H9 (cell line): ENCODE measurements at places on chromosomes 7 and 10.

- H3K4me1 ChIP-seq: no peaks in the 10 kb centered on the region
- no peak overlapping the region for H3K27ac ChIP-seq
- H3K36me3 ChIP-seq: peaks cover 30% of the 10 kb centered on the region
- no peaks in the 10 kb centered on the region for H3K27me3 ChIP-seq
These were observed 375.7 kb upstream of the NPSR1 start for GRCh38 chr7:34282271-34282670.

GRCh38 chr10:109504401-109504800 lies 418.9 kb downstream of the XPNPEP1 start:
- H3K27me3 ChIP-seq: no peaks in the 10 kb centered on the region
- no peak overlapping the region for H3K4me3 ChIP-seq
- DNase-seq: no peak
- H3K4me1 ChIP-seq: no peaks in the 10 kb centered on the region

GRCh38 chr10:56975513-56975912 lies 614.5 kb upstream of the ZWINT start:
- H3K4me1 ChIP-seq: no peaks in the 10 kb centered on the region
- H3K36me3 ChIP-seq: no peaks in the 10 kb centered on the region
- no peaks in the 10 kb centered on the region for H3K27me3 ChIP-seq
- H3K4me3 ChIP-seq: no peak overlapping the region
- DNase-seq: no peak

- DNase-seq: no peak
- H3K36me3 ChIP-seq: no peaks in the 10 kb centered on the region
- H3K27me3 ChIP-seq: no peaks in the 10 kb centered on the region
- no peak overlapping the region for H3K4me3 ChIP-seq
- H3K27ac ChIP-seq: no peak overlapping the region
- H3K4me1 ChIP-seq: no peaks in the 10 kb centered on the region
These were observed 209.7 kb upstream of the AUTS2 start for GRCh38 chr7:69388452-69389137.

- peak; percentile 81 for DNase-seq
- H3K4me1 ChIP-seq: peaks cover 2% of the 10 kb centered on the region; the same call in 1 of the 2 replicates
- no peak overlapping the region for H3K4me3 ChIP-seq
- H3K27me3 ChIP-seq: no peaks in the 10 kb centered on the region
- H3K36me3 ChIP-seq: no peaks in the 10 kb centered on the region
These were observed 1180.3 kb downstream of the TYW1 start for GRCh38 chr7:68176974-68177373.
